ENCODE measurements at places on chromosomes 11 and 22.
A peak's percentile ranks its signal among the peaks of the same experiment; 100 is the strongest.

DNA sequence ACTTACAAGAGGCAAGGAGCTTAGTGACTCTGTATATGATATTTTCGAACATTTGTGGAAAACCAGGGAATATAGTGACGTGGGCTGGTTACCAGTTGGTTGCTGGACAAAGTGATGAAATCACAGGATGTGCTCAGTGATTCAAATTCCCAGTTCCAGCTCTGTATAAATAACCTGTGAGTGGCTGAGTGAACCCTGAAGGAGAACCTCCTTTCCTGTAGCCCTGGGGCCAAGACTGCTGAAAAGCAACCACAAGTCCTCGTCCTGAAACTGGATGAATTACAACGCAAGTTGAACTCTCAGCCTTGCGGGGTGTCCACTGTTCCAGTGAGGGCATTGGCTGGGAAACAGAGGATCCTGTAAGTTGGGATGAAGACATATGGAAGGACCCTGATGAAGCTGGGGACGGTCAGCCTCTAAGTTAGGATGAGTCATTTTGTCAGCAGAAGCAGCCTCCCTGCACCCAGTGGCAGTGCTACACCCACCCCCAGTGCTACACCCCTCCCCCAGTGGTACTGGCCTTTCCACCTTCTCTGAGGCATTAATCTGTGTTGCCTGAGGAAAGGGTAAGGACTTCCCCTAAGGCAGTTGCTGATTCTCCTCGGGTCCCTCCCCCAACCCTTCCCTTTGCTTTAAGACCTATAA, 22.0 kb upstream of the CD81 start:
- DNase-seq = no peak

DNA sequence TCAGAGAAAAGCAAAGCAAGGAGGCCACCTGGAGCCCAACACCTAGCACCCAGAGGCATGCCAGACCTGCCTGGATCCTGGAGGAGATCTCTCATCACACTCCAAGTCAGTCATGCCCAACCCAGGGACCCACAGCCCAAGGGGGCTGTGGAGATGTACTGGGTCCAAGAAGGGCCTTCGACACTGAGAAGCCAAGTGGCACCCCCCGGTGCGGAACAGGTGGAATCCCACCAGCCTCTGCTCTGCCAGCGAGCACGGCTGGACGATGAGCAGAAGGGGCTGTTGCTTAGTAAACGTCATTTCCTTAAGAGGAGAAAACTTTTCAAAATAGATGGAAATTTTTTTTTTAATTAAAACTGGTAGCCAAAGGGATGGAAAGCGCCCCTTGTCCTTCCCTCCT, 171.9 kb upstream of the GRK3 start:
- DNase-seq = no peak

DNA sequence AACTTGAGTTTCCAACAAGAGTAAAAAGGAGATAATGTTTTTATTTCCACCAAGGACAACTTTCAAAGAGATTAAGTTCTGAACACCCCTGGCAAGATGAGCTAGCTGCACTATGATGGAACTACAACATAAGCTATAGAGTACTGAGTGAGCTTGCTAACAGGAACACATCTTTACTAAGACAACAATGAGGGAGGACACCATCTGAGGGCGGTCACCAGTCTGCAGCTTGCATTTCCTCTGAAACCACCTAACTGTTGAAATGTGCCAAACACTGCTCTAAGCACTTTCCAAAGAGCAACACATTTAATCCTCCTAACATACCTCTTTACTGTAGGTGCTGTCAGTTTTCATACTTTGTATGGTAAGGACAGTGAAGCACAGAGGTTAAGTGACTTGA, 68.4 kb downstream of the TCF20 start:
- no peak for DNase-seq

GRCh38 chr11:79439886-79440570, 802 bp downstream of the TENM4 start:
- DNase-seq = peak; percentile 38

DNA sequence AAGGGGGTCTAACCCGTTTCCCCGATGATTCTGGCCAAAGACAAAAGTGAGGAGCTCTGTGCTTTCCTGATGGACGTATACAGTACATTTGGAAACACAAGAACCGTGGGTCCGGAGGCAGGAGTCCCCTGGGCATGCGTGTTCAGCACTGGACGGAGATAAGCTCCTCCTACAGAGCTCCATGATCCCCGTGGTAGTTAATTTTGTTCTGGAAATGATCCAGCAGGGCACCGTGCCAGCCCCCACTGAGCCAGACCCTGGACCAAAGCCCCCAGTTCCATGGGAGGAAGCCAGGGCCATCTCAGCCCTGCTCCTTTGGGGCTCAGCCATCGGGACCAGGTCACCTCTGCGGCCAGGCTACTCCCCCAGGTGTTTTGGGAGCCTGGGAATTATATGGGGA, 83.3 kb downstream of the TRMU start:
- DNase-seq = no peak

DNA sequence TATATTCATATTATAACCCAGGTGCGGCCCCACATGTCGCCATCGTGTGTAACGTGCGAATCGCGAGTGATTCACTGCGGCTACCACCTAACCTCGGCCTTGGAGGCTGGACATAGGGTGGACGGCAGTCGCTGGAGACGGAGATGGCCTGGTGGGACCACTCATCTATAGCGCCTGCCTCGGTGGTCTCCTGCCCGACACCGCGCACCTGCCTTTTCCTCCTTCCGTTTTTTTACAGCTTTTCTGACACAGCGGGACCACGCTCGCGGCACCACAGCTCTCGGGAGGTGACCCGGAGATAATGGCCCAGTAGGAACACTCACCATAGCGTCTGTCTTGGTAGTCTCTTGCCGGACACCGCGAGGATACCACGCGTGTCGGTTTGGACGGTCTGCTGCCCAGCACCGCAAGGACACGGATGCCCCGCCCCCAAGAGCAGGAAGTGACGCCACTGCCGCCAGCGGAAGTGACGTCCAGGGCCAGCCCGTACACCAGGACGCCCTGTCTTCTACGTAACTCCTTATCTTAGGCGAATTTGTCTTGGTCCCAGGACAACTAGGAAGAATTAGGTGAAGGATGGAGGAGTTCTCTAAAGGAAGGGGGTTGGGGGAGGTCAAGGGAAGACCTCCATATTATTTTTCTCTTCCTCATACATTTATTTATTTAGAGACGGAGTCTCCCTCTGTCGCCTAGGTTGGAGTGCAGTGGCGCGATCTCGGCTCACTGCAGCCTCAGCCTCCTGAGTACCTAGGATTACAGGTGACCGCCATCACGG, 6.4 kb downstream of the SNU13 start:
- peak; percentile 43 for DNase-seq

- DNase-seq = no peak
These were observed 1430.7 kb downstream of the BRD1 start for GRCh38 chr22:48396785-48397530.

- peak; percentile 20 for DNase-seq
These were observed 59.8 kb upstream of the WNT7B start for GRCh38 chr22:46036558-46037408.

- DNase-seq = no peak
These were observed 66.9 kb downstream of the APOL1 start for GRCh38 chr22:36319595-36320497.

- no peak for DNase-seq
These were observed 96.0 kb downstream of the TENM4 start for GRCh38 chr11:79344753-79345294.

DNA sequence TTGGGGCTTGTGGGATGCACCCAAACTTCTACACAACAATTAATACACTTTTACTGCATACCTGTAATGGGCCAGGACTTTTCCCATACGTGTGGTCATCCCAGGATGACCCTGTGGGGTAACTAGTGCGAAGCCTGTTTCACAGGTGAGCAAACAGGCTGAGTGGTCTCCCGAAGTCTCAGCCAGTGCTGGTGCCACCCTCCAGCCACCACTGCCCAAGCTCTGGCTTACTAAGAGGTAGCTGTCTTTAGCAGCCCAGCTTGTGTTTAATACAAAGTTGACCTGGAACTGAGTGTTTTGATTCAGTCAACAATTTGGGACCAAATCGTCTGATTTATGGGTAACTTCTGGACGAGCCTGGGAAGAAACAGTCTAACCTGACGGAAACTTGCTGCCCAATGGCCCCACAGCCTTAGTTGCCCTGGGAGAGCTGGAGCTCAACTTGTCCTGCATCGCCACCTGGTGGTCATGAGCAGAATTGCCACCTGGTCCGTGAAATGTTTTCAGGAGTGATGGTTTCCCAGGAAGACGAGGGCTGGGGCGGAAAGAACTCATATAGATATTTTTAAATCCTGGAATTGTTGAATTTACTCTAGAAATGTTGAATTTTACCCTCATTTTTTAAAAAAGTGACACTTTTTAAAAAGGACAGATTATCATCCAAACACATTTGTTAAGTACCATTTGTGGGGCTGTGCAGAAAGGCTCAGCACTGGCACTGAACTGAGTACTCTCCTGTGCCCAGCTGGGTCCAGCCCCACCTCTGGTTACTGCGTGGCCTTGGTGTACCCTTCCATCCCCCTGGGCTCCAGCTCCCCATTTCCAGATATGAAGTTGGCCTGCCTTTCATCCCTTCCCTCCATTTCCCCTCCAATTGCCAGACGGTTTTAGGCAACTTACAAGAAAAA, 95.5 kb upstream of the PARVA start:
- peak; percentile 67 for DNase-seq

DNA sequence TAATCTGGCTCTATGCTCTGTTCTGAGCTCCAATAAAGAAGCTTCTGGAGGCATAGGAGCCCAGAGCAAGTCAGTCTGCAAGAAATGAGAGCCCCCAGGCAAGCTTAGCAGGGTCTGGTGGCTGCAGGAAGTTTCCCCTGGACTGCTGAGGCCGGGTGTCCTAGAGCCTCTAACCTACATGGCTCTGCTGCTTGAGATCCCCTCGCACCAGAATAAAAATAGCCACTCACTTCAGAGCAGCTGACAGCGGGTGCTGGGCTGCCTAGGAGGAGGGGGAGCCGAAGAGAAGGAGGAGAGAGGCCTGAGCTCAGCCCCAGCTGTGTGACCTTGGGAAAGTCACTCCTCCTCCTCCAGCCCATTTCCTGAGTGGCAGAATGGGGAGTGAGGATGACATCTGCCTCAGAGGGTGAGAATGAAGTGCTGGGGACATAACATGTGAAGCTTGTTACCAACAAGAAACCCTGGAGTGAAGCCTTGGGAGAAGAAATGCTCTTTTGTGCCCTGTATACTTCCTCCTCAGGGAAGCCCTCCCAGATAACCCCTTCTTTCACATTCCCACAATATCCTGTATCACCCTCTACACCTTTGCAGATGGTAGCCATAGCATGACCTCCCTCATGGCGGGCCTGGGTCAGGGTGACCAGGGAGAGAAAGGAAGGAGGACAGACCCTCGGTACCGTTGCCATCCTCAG, 3.6 kb upstream of the INPP5J start:
- no peak for DNase-seq

DNA sequence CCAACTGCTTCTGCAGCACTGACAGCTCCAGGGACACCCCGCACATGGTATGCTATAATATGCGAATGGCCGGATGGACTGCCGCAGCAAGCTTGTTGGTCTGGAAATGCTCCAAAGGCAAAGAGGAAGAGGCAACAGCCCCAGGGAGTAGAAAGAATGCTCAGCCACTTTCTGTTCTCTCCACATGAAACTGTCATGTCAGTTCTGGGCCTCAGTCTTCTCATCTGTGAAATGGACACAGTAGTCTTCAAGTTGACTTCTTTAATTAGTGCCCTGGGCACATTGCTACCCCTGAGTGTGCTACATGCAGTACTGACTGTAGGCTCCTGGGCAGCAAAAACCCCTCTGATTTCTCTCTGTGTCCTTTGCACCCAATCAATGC, 19.9 kb downstream of the IL10RA start:
- no peak for DNase-seq

GRCh38 chr11:16863389-16863788, 124.9 kb downstream of the C11orf58 start:
- no peak for DNase-seq

GRCh38 chr22:27489178-27489675, 312.3 kb downstream of the MN1 start:
- no peak for DNase-seq

DNA sequence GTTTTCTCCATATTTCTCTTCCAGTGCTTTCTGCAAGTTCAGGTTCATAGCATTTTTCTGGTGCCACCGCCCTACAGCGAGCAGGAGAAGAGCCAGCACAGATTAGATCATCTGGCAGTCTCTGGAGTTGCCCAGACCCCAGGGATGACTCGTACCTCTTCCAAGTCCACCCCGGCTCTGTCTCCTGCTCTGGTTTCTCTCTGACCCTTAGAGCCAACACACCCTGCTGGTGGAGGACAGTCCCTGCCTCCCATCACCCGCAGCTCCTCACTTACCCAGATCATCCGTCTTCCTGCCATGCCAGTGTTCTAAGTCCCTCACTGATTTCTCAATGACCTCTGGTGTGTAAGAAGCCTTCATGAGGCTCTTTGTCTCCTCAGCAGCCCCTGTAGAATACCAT, 28.0 kb downstream of the TST start:
- no peak for DNase-seq

- no peak for DNase-seq
These were observed 108.2 kb upstream of the ARHGAP42 start for GRCh38 chr11:100578831-100579311.

- DNase-seq = no peak
These were observed 342.5 kb downstream of the ETS1 start for GRCh38 chr11:128244871-128245270.

DNA sequence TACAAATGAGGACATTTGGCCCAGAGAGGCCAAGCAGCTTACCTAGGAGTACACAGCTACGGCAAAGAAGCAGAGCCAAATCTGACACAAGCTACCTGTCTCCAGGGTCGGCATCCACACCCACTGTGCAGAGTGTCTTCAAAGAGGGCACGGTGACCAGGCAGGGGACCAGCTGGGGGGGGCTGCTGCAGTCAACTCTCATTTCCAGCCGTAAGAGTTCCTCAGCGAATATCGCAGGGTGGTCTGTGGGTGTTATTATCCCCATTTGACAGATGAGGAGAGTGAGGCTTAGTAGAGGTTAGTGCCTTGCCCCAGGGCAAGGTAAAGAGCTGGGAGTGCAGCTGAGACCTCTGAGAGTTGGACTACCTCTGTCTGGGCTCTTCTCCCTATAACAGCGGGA, 7.1 kb upstream of the PPFIA1 start:
- no peak for DNase-seq

- no peak for DNase-seq
These were observed 14.0 kb downstream of the C11orf42 start for GRCh38 chr11:6219359-6219758.

- no peak for DNase-seq
These were observed 85.7 kb downstream of the TBC1D22A start for GRCh38 chr22:46848197-46848596.
